ENCODE measurements at places on chromosomes 5 and 9.
A peak's percentile ranks its signal among the peaks of the same experiment; 100 is the strongest.

DNA sequence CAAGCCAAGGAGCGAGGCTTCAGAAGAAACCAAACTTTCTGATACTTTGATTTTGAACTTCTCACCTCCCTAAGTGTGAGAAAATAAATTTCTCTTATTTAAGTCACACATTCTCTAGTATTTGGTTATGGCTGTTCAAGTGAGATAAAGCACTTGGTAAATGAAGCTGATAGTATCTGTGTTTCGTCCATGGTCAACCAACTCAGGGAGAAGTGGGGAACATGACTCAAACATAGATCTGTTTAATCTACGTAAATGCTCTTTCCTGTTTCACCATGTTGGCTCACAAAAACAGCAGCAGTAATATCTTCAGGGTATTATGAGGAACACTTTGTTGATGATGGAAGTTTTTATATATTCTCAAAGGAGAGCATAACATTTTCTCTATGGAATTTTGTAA, 2167.2 kb upstream of the C9orf72 start:
- DNase-seq, result no peak

GRCh38 chr9:22528485-22528884, 81.9 kb downstream of the DMRTA1 start:
- no peak for DNase-seq

- no peak for DNase-seq
Observed at GRCh38 chr5:52767766-52768480, 19.8 kb upstream of the ITGA1 start.

DNA sequence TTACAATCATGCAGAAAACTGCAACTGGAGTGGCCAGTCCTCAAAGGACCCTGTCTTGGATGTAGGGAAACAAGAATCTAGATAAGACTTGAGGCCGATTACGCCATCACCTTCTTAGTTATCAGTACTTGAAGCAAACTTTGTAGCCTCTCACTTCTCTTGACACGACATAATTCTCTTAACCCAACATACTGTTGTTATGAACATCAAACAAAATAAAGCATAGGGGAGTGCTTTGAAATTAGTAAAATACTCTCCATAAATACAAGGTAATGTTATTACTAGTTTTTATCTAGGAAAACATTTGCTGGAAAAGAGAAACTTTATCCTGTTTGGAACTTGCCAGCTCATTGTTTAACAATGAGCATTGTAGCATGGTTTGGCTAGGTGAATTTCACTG, 574.9 kb upstream of the DMAC1 start:
- no peak for DNase-seq

GRCh38 chr5:181246276-181247049, 2.8 kb upstream of the RACK1 start:
- peak; percentile 72 for DNase-seq

GRCh38 chr9:74735761-74736160, 152.0 kb downstream of the TRPM6 start:
- DNase-seq, result no peak
